ENCODE measurements at places on chromosomes 12 and 14.
A peak's percentile ranks its signal among the peaks of the same experiment; 100 is the strongest.

GRCh38 chr14:48586099-48586498 is 910.7 kb upstream of the MDGA2 start:
- no peak for DNase-seq

GRCh38 chr14:24261969-24262327 is 1.0 kb downstream of the TGM1 start:
- DNase-seq: no peak

DNA sequence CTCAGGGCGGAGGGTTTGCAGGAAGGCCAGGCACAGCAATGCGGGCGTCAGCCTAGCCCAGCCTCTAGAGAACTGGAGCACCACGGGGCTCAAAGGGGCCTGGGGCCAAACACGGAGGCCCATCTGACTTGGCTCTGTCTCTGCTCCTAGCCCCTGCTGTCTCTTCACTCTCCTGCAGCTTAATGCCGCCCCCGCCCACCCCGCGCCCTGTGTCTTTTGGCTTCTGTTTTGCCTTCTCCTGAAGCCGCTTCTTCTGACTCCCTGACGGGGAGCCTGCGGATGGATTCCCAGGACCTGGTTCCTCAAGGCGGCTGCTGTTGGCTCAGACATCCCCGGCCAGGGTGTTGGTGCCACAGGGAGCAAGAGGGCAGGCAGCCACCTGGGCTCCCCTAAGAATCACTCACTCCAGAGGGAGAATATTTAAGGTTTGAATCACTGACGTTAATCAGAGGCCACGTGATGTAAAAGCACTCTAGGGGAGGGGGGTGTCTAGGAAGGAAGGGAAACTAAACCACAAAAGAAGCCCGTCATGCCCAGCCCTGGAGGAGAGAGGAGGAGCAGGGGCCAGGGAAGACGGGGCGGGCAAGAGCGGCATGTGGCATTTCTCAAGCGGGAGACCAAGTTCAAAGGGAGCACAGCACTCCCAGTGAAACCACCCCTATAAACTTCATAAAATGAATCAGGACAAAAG is 36.9 kb upstream of the PRMT8 start:
- DNase-seq: no peak

- no peak for DNase-seq
Observed at GRCh38 chr14:92641306-92641705, 107.1 kb downstream of the LGMN start.

DNA sequence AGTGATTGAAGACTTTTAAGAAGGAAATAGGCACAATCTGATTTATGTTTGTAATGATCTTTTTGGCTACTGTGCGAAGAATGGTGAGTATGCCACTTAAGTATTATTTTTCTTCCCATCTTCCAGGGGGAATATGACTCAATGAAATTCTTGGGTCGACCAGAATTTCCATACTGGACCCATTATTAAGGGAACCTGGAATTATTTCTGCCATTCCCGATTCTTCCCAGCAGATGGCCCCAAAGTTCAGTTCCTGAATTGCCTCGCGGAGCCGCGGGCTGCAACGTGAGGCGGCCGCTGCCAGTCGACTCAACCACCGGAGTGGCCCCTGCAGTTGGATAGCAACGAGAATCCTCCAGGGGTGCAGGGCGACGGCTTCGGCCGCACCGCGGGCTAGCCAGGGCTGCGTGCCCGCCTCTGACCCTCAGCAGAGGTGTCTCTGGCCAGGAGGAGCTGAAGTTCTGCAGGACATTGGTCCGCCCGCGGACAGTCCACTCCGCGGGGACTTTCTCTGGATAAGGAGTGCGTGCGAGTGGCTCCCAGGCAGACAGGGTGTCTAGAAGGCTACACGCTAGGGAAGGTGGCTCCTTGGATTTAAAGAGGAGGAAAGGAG is 628 bp upstream of the TSHR start:
- DNase-seq: no peak

GRCh38 chr12:50032854-50033581 is 7.7 kb upstream of the RACGAP1 start:
- peak; percentile 19 for DNase-seq

GRCh38 chr12:116159175-116159574 is 118.3 kb downstream of the MED13L start:
- DNase-seq: no peak

DNA sequence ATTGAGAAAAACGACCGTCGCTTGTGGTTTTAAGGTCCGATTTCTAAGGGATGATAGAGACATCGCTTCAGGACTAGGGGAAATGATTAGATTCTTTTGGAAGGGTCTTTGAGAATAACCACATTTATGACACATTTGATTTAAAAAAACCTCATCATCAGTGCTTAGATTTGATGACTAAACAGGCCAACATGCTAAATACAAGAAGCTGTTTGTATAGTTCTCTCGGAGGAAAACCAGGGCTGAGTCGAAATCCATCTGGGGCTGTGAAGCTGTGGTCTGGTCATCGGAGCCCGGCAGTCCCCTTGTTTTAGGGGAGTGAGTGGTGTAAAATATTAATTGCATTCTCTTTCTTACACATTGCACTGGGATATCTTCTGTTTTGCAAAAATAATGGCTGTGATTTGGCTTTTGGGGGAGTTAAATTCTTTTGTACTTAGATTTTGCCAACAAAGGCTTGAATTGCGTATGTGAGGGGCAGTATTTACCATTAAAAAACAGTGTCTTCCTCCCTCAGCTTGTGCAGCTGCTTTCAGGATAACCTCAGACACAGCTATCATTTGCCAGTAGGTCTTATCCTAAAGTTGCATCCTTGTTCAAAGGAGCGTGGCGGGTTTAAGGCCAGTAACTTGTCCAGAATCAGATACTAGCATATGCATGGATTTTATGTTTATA is 550 bp downstream of the GNG2 start:
- DNase-seq: no peak

DNA sequence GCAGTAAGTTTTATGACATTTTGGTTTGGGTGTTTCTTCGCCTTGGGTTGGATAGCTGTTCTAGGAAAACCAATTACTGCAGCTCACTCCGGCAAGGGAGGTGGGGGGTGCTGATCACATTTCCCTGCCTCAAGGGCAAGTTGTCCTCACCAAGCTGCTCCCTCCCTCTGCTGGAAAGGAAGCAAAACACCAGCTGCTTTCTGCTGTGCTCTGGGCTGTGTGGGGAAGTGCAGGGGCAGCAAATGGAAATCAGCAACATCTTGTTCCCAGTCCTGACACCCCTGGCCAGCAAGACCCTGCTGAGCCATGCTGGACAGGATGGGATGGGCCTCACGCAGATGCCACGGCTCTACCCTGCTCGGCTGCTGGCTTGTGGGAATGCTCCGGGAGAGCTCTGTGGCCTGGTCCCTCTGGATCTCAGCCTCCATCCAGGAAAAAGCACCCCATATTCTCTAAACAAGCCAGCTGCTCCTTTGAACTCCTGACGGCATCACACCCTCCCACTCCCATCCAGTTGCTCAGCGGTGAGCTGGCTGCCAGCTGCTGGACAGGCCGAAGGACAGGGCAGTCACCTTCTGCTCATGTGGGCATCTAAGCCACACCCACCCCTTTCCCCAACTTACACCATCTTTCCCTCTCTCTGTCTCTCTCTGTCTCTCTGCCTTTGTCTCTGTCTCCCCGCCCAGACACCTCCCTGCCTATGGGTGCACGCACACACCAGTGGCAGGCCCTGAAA is 52.4 kb upstream of the EIF5 start:
- no peak for DNase-seq

- DNase-seq: no peak
Observed at GRCh38 chr14:101813171-101813759, 51.8 kb downstream of the PPP2R5C start.

DNA sequence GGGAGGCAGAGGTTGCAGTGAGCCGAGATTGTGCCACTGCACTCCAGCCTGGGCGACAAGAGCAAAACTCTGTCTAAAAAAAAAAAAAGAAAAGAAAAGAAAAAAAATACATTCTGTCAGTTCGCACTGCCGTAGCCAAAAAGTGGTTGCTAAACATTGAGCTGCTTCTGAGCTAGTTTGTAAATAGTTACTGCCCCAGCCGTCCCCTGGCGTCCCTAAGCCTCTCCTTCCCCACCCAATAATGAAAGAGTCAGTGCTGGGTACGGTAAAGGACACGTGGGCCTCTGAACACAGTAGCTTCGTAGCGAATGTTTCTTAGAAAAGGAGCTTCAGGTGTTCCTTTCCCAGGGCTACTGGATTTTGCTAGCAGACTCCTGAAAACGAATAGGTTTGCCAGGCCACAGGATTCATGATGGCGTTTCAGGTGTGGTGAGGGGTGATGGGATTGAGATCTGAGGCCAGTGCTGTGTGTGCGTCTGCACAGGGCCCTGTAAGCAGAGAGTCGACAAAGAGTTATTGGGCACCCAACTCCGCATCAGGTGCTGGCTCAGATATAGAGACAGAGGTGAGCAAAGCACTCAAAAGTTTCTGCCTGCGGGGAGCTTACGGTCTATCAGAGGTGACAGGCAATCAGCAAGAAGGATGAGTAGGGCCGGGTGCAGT is 94.1 kb downstream of the LGMN start:
- DNase-seq: no peak

- no peak for DNase-seq
Observed at GRCh38 chr12:122874081-122874480, 21.8 kb downstream of the VPS37B start.

DNA sequence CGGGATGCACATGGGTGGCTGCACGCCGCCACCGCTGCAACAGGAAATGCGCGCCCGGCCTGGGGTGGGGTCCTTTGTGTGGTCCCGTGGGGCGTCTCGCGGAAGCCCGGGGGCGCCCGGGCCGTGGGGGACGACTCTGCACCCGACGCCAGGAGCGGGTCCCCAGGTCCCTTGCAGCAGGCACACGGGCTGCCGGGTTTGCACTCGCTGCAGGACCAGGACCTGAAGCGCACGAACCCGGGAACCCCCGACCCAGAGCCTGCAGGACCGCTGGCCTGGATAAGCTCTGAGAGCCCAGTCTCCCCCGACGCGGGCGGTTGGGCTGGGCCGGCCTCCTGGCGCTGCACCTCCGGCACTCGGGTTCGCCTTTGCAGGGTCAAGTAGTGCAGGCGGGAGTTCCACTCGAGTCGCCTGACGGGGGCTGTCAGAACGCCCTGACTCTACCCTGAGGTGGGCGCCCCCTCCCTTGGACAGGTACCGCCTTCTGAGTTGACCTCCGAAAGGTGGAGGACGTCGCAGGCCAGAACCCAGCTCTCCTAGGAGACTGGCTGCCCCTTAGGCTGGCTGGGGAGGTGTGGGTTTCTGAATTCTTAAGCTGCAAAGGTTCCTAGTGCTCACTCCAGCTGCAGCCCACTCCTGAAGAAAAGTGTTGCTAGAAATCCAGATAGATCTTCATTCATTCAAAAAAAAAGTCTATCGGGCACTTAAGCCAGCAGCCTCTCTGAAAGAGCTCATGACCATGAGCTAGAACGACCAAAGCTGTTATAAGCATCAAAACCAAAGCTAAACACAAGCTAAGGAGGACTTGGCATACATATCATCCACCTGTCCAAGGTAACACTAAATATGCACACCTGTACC is 68.0 kb downstream of the RNF34 start:
- DNase-seq: no peak

DNA sequence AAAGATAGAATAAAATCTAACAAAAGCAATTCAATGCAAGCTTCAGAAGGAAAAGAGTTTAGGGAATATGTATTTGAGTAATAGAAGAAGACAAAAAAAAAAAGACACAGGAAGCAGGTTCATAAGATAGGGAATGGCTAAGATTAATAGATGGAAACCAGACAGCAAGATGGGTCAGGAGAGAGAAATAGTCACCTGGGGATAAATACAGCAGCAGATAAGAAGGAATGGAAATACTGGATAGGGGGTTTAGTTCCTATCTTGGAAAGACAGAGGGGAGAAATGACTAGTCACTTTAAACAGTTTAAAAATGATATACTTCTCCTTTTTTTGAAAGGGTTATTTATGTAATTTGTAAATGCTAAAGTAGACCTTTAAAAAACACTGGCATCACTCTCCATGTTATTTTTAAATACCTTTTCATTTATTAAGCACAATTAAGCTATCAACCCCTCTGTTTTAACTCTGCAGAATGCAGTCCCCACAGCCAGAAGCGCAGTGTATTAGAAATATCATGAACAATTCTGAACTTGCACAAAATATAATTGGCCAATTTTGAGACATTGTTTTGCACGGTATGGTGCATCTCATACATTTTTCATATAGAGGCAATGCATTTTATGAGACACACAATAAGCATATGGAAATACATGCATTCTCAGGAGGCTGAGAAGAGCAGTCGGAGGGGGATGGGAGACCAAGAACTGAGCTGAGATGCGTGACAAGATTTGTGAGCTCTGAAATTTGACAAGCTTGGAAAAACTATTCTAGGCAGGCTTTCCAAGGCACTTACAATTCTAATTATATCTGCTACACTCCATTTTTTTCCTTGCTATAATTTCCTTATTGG is 303.4 kb upstream of the PRICKLE1 start:
- DNase-seq: no peak

GRCh38 chr14:68661226-68662225 is 131.3 kb downstream of the ZFP36L1 start:
- DNase-seq: no peak

GRCh38 chr14:52987514-52987913 is 36.7 kb upstream of the FERMT2 start:
- no peak for DNase-seq

DNA sequence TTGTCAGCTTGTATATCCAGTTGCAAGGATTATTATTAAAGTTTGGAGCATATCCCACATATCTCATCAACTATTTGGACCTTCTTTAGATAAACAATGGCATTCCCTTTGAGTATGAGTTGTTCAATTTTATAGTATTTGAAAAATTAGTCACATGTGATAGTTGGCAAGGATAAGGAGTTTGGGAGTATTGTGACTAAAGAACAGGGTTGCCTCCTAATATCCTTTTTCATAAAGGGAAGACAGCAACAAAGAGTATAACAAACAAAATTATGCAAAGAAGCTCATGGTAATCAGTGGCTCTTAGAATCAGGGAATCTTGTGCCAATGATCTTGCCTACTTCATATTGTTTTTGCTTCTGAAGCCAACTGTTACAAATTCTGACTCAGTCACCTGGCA is 31.2 kb upstream of the KCNH5 start:
- DNase-seq: no peak

GRCh38 chr12:25455696-25456095 is 97.4 kb downstream of the LMNTD1 start:
- DNase-seq: no peak

GRCh38 chr12:116880213-116880816 is 926 bp downstream of the HRK start:
- no peak for DNase-seq
